Activated CD8-positive, alpha-beta memory T cell treated with anti-CD3 and anti-CD28 coated beads, Interleukin-2, amount 50 U/mL, for 48 hours (primary cell): ENCODE measurements at places on chromosomes 3 and 15.

DNA sequence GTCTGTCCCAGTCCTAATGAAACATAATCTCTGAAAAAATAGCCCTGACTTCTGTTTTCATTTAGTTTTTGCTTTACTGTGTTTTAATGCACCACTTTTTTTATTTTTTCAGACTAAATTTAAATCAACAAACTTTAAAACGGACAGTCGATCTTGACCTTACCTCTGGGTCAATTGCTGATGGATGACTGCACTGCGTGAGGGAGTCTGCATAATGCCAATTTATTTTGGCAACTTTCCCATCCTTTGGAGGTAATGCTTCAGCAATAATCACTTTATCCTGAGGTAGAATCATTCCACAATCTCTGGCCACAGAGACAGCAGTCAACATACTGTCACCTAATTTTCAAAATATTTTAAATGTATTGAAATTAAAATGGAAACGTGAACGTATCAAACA, 32.5 kb upstream of the GP5 start:
- DNase-seq = no peak

DNA sequence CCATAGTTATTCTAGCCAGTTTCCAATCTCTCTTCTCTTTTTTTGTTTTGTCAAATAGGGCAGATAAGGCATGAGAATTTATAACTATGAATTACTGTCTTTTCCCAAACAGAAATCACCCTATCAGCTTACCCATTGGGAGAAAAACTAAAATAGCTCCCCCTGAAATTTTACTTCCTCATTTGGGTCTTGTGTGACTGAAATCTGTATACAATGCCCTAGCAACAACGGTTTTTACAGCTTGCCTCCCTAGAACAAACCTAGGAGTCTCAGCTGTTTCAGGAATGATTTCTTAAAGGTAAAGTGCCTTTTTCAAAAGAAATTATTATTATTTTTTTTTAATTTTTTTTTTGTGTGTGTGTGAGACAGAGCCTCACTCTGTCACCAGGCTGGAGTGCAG, 56.8 kb downstream of the CD86 start:
- no peak for DNase-seq

DNA sequence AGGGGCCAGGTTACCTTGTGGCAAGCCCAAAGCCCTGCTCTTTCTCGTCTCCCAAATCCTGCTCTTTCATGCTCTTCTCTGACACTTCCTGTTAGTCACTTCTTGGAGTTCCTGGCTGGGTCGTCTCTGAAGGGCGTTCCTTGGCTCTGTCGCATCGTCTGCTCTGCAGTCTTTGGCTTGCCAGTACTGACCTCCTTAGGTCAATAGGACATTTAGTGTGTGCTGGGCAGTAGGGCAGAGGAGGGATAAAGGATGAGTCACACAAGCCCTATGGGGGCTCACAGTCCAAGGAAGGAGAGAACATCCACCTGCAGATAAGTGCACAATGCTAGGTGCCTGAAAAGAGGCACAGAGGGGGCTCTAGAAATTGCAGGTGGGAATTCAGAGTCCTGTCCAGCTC, 87.5 kb downstream of the FAM43A start:
- DNase-seq = no peak

GRCh38 chr15:72836676-72837330, 53.2 kb upstream of the ADPGK start:
- no peak for DNase-seq

DNA sequence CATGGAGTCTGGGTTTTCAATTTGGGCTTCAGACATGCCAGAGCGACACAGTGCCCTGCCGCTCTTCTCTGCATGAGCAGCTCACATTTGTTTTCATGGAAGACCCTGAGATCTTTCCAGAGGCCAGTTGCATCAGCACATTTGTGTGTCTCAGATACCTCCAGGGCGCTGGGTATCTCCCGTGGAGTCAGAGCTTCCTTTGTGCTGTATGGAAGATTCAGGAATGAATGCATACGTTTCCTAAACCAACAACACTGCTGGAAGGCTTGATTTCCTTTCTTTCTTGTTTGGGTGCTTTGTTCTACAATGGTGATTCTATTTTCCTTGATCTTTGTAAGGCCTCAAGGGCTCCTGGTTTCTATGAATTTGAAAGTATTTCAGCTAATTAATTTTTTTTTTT, 106.5 kb downstream of the CACNA2D3 start:
- no peak for DNase-seq

GRCh38 chr15:74128785-74129585, 1.4 kb upstream of the ISLR2 start:
- DNase-seq = no peak

GRCh38 chr3:18223571-18223970, 201.6 kb downstream of the SATB1 start:
- no peak for DNase-seq

DNA sequence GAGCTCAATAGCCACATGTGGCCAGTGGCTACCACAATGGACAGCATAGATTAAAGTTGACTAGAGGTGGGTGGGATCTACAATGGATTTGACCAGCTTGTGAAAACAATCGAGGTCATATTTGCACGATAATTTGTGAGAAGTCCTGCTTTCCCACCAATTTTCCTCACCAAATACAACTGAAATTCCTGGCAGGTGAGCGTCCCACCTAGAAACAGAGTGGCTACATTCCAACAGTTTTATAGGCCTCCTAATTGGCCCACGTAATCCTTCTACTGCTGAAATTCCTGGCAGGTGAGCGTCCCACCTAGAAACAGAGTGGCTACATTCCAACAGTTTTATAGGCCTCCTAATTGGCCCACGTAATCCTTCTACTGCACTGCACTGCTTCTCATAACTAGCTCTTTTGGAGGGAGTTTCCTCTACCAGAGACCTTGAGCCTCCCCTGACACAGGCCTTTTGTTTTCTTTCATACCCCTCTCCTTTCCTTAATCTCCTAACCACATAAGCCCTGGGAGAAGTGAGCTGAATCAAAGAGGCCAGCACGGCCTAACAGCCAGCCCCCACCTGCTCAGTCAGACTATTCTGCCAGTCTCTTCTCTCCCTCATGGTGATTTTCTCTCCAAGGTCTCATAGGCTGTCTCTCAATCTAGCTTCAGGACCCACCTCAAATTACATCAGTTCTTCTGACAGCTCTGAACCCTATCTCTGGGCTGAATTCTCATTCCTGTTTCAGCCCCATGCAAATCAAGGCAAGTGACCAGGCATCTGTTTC, 80.2 kb downstream of the BFSP2 start:
- DNase-seq = no peak

- no peak for DNase-seq
Measured at GRCh38 chr15:25673972-25674371, 189.2 kb downstream of the ATP10A start.
